ENCODE measurements at places on chromosomes 4 and X.

DNA sequence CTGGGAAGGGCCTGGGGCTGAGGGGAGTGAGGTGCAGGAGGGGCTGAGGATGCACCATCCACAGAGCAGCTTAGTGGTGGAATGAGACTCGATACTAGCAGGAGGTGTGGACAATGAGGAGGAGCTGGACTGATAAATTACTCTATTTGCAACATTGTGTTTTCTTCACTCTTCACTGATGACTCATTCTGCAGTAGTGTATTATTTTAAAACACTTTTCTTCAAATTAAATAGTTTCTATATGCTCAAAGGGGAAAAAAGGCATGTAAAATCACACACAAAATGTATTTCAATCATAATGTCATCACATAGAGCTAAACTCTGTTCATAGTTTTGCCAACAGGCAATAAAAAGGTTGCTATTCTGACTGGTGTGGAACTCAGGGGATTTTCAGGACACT is 467.0 kb upstream of the CTSO start:
- H3K4me1 ChIP-seq, result no peaks in the 10 kb centered on the region
- H3K27ac ChIP-seq, result no peak overlapping the region
- H3K27me3 ChIP-seq, result no peaks in the 10 kb centered on the region
- no peak overlapping the region for H3K4me3 ChIP-seq

GRCh38 chr4:17058916-17059741 is 160.7 kb upstream of the LDB2 start:
- no peaks in the 10 kb centered on the region for H3K27me3 ChIP-seq
- H3K36me3 ChIP-seq, result no peaks in the 10 kb centered on the region
- DNase-seq, result no peak
- no peak overlapping the region for H3K4me3 ChIP-seq
- no peak overlapping the region for H3K27ac ChIP-seq

DNA sequence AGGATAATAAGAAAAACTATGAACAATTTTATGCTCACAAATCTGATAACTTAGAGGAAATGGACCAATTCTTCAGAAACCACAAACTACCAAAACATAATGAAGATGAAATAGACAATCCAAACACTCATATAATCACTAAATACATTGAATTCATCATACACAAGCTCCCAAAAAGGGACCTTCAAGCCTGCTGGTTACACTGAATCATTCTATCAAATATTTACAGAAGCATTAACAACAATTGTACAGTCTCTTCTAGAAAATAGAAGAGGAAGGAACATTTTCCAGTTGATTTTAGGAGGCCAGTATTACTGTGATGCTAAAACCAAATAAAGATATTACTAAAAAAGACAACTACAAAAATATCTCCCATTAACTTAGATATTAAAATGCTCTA is 88.3 kb downstream of the IL15 start:
- H3K27ac ChIP-seq, result no peak overlapping the region
- peaks cover 2% of the 10 kb centered on the region for H3K36me3 ChIP-seq
- no peaks in the 10 kb centered on the region for H3K27me3 ChIP-seq
- no peak for DNase-seq
- no peak overlapping the region for H3K4me3 ChIP-seq
- H3K4me1 ChIP-seq, result no peaks in the 10 kb centered on the region

GRCh38 chrX:57289089-57289488 is 2.6 kb downstream of the FAAH2 start:
- no peak for DNase-seq
- no peaks in the 10 kb centered on the region for H3K27me3 ChIP-seq
- H3K27ac ChIP-seq, result no peak overlapping the region
- H3K4me1 ChIP-seq, result peaks cover 16% of the 10 kb centered on the region
- no peak overlapping the region for H3K4me3 ChIP-seq

DNA sequence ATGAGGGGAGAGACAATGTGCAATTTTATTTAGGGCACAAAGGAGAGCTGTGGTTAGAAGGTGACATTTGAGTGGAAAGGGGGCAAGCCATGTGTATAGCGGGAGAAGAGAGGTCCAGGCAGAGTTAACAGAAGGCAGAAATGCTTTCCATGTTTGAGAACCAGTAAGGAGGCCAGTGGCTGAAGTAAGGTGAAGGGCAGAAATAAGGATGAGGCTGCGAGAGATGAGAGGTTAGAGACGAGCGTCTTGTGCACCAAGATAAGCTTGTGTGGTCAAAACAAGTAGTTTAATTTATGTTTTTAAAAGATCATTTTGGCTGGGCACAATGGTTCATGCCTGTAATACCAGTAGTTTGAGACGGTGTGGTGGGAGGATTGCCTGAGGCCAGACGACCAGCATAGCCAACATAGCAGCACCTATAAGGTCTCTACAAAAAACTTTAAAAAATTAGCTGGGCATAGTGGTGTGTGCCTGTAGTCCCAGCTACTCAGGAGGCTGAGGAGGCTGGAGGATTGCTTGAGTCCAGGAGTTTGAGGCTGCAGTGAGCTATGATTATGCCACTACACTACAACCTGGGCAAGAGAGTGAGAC is 8.5 kb downstream of the HTT start:
- no peaks in the 10 kb centered on the region for H3K27me3 ChIP-seq
- no peak overlapping the region for H3K27ac ChIP-seq
- no peak for DNase-seq
- peaks cover 11% of the 10 kb centered on the region for H3K36me3 ChIP-seq
- no peak overlapping the region for H3K4me3 ChIP-seq
- H3K4me1 ChIP-seq, result peaks cover 65% of the 10 kb centered on the region

DNA sequence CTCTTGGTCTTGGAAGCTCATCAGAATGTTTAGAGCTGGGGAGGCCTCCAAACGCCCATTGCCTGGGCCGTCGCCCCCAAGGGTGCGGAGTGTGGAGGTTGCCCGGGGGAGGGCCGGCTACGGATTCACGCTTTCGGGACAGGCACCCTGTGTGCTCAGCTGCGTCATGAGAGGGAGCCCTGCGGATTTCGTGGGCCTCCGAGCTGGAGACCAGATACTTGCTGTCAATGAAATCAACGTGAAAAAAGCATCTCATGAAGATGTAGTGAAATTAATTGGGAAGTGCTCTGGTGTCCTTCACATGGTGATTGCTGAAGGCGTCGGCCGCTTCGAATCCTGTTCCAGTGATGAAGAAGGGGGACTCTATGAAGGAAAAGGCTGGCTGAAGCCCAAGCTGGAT is 23.3 kb downstream of the RGS12 start:
- no peaks in the 10 kb centered on the region for H3K36me3 ChIP-seq
- H3K27me3 ChIP-seq, result no peaks in the 10 kb centered on the region
- DNase-seq, result no peak
- no peaks in the 10 kb centered on the region for H3K4me1 ChIP-seq
- no peak overlapping the region for H3K4me3 ChIP-seq
- no peak overlapping the region for H3K27ac ChIP-seq

DNA sequence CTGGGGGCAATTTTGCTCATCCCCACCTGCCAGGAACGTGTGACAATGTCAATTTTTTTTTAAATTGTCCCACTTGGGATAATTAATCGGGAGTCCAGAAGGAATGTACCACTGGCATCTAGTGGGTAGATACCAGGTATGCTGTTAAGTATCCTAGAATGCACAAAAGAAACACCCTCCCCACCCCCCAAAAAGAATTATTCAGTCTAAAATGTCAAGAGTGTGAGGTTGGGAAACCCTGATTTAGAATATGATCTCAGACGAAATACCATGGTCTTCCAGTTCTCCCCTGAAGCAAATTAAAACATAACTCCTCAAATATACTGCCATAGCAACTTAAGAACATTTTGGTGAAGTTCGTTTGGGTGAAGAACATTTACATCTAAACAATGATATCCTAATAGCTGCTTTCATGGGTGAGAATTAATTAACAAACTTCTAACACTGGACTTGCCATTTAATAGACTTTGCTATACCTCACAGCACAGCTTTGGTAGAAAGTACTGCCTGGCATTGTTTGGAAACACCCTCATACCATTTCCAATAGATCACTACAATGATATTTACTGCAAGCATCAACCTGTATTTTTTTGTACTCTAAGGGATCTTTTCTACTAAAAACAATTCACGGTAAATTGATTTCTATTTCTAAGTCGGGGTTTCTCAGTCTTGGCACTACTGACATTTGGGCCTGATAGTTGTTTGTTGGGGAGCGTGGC is 36.5 kb downstream of the SH3RF1 start:
- H3K4me1 ChIP-seq, result peaks cover 2% of the 10 kb centered on the region
- H3K27ac ChIP-seq, result no peak overlapping the region

DNA sequence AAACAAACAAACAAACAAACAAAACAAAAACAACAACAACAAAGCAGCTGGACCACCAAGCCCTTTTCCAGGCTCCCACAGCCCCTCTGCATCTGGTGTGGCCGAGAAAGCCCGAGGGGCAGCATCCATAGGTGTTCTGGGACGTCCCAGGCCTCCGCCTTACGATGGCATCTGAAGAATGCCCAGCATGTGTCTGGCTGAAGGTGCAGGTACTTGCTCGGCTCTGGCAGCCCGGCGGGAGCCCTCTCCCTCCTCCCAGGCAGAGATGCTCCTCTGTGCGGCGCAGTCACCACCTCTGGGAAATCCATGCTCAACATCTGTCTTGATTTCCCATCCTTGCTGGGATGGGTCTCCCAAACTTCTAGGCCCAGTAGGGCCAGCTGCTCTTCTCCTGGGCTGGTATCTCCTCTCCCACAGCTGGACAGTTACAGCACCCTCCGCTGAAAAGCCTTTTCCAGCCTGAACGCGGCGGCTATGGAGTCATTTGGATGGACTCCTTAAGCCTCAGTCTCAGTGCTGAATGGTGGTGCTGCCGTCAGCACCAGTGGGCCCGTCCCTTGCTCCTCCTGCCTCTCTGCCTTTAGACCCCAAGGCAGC is 4.3 kb downstream of the PSAPL1 start:
- no peak for DNase-seq
- H3K4me3 ChIP-seq, result no peak overlapping the region
- no peaks in the 10 kb centered on the region for H3K27me3 ChIP-seq
- no peaks in the 10 kb centered on the region for H3K4me1 ChIP-seq
- no peaks in the 10 kb centered on the region for H3K36me3 ChIP-seq

GRCh38 chrX:48827654-48827968 is 1.3 kb downstream of the ERAS start:
- no peak for DNase-seq
- H3K4me1 ChIP-seq, result peaks cover 7% of the 10 kb centered on the region
- H3K27ac ChIP-seq, result no peak overlapping the region

DNA sequence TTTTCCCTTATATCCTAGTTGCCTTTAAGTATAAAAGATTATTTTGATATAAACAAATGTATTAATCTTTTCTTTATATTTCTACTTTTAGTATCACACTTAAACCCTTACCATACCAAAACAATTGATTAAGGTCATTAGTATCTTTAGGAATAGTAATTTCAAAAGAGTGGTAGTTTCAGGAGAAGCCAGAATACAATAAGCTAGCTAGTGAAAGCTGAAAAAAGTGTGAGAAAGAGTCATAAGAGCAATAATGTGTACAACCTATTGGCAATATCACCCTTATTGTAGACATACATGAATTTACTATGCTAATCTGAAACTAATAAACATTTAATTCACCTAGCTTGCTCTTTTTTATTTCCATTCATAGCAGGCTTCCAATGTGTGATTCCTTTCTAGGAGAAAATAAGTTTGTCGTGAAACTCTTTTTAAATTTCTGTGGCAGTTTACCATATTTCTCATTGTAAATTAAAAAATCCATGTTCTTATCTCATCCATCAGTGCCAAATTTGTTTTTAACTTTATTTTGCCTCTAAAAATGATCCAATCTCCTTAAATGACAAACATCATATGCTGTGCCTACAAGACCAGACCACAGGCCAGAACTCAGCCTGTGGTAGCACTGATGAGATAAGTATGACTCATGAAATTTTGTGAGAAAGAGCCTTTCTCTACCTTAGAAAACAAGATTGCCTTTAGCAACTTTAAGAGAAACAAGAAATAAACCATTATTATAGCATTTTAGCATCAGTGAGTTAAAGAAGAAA is 8.1 kb downstream of the NEK1 start:
- H3K36me3 ChIP-seq, result peaks cover 17% of the 10 kb centered on the region
- no peaks in the 10 kb centered on the region for H3K27me3 ChIP-seq
- H3K4me3 ChIP-seq, result no peak overlapping the region
- H3K4me1 ChIP-seq, result peaks cover 31% of the 10 kb centered on the region
- H3K27ac ChIP-seq, result peak overlapping the region; percentile 61
- DNase-seq, result no peak

DNA sequence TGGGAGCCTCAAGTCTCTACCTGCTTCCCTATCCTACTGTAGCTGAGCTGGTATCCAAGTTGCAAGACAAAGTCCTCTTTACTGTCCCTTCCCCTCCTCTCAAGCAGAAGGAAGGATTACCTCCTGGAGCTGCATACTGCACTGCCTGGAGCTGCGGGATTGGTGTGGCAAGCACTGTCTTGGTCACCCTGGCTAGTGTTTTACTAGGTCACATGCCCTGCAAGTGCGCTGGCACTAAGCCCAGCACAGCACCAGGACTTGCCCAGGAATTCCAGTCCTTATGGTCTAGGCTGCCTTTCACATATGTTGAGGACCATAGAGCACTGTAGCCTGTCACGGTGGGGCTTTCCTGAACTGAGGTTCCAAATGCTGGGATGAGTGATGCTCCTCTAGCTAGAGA is 227.3 kb upstream of the ZC4H2 start:
- no peak overlapping the region for H3K4me3 ChIP-seq
- no peak overlapping the region for H3K27ac ChIP-seq
- H3K4me1 ChIP-seq, result no peaks in the 10 kb centered on the region
- peaks cover 17% of the 10 kb centered on the region for H3K36me3 ChIP-seq

- H3K36me3 ChIP-seq, result no peaks in the 10 kb centered on the region
- no peak overlapping the region for H3K4me3 ChIP-seq
- DNase-seq, result no peak
- peaks cover 48% of the 10 kb centered on the region for H3K27me3 ChIP-seq
- H3K4me1 ChIP-seq, result peaks cover 18% of the 10 kb centered on the region
- no peak overlapping the region for H3K27ac ChIP-seq
Observed at GRCh38 chr4:95546866-95547714, 1.7 kb downstream of the UNC5C start.

DNA sequence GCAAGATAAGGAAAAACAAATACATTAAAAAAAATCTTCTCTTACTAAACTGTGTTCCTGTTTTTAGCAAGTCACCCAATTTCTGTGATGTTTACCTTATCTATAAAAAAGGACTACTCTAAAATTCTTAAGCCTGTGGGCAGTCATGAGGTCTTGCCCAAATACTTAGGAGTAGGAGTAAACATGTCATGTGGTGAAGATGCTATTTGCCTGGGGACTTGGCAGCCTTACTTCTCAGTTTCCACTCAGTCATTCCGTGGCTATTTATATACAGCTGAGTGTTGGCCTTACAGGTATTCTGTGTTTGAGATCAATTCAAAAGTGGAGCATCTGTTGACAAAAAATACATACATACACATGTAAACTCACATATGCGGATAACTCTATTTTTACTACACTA is 89.9 kb upstream of the TLR2 start:
- H3K27ac ChIP-seq, result peak overlapping the region; percentile 46
- DNase-seq, result no peak
- H3K4me3 ChIP-seq, result no peak overlapping the region
- peaks cover 25% of the 10 kb centered on the region for H3K4me1 ChIP-seq

GRCh38 chr4:600850-601515 is 24.4 kb upstream of the PDE6B start:
- no peak overlapping the region for H3K27ac ChIP-seq
- H3K36me3 ChIP-seq, result no peaks in the 10 kb centered on the region
- no peak overlapping the region for H3K4me3 ChIP-seq
- H3K4me1 ChIP-seq, result peaks cover 23% of the 10 kb centered on the region
- DNase-seq, result peak; percentile 55
- H3K27me3 ChIP-seq, result peaks cover 30% of the 10 kb centered on the region

All from activated naive CD8-positive, alpha-beta T cell treated with anti-CD3 and anti-CD28 coated beads, Interleukin-2, amount 50 U/mL, for 24 hours (primary cell).